Subcutaneous preadipocyte (primary cell): ENCODE measurements at places on chromosomes 3 and 15. TPM values are rescaled to one million over a fixed set of nuclear protein-coding genes. Genes with fewer than 3 reads are reported as not detected.

The RLBP1 gene
- not detected in 2 replicates for total RNA-seq

The NDUFAF3 gene
- 42.8 and 47.8 TPM in 2 replicates for total RNA-seq

The CCR2 gene
- total RNA-seq = not detected in 2 replicates

The NPAP1 gene
- total RNA-seq = not detected in 2 replicates

The UPK1B gene
- not detected in 2 replicates for total RNA-seq

The ADGRG7 gene
- total RNA-seq = not detected in 2 replicates

The SUSD5 gene
- 1.1 and 2.9 TPM in 2 replicates for total RNA-seq

The UACA gene
- total RNA-seq = 53.3 and 92.1 TPM in 2 replicates

The SECISBP2L gene
- 22.8 and 28.9 TPM in 2 replicates for total RNA-seq

The GPR15 gene
- total RNA-seq = not detected in 2 replicates

The DLL4 gene
- total RNA-seq = not detected in 2 replicates

The CCDC39 gene
- under 0.01 TPM in 1 of 2 replicates, not detected in the other for total RNA-seq

The IQCF5 gene
- total RNA-seq = not detected in 2 replicates

The LEKR1 gene
- 0.20 and 2.2 TPM in 2 replicates for total RNA-seq

The SKOR1 gene
- under 0.01 TPM in 2 replicates for total RNA-seq

The ACKR4 gene
- 2.5 and 8.1 TPM in 2 replicates for total RNA-seq

The CYP19A1 gene
- 6.3 and 34.5 TPM in 2 replicates for total RNA-seq

The GPR27 gene
- total RNA-seq = under 0.01 TPM in 2 replicates

The CCDC54 gene
- not detected in 2 replicates for total RNA-seq

The GRAMD2A gene
- under 0.01 TPM in 1 of 2 replicates, not detected in the other for total RNA-seq

The FAM107A gene
- under 0.01 TPM in 1 of 2 replicates, not detected in the other for total RNA-seq

The ERICH6 gene
- total RNA-seq = under 0.01 TPM in 1 of 2 replicates, not detected in the other

The KLHL40 gene
- not detected in 2 replicates for total RNA-seq

The CHRM5 gene
- total RNA-seq = under 0.01 TPM in 1 of 2 replicates, not detected in the other

The RASL12 gene
- total RNA-seq = 3.7 and 6.6 TPM in 2 replicates

The GCNT3 gene
- 0.37 and 0.39 TPM in 2 replicates for total RNA-seq

The FAM174B gene
- 0.78 and 1.8 TPM in 2 replicates for total RNA-seq

The SAMD7 gene
- not detected in 2 replicates for total RNA-seq

The COL6A6 gene
- total RNA-seq = under 0.01 and 0.20 TPM in 2 replicates

The HESX1 gene
- 0.37 and 1.2 TPM in 2 replicates for total RNA-seq

The ASB7 gene
- total RNA-seq = 11.0 and 13.5 TPM in 2 replicates

The P2RY14 gene
- not detected in 2 replicates for total RNA-seq

The ZPLD1 gene
- total RNA-seq = not detected in 2 replicates

The RPL32 gene
- total RNA-seq = 1,113 and 1,609 TPM in 2 replicates

The SLC2A2 gene
- not detected in 2 replicates for total RNA-seq

The C3orf20 gene
- not detected in 2 replicates for total RNA-seq

The VEPH1 gene
- total RNA-seq = 13.2 and 35.4 TPM in 2 replicates

The NANOGP8 gene
- 0.39 and 0.73 TPM in 2 replicates for total RNA-seq

The MANF gene
- total RNA-seq = 79.0 and 92.9 TPM in 2 replicates

The SLC15A2 gene
- under 0.01 TPM in 1 of 2 replicates, not detected in the other for total RNA-seq

The EMC7 gene
- 30.9 and 32.7 TPM in 2 replicates for total RNA-seq

The FAM81A gene
- 2.2 and 3.3 TPM in 2 replicates for total RNA-seq

The CD47 gene
- total RNA-seq = 76.4 and 84.6 TPM in 2 replicates

The HIGD2B gene
- not detected in 2 replicates for total RNA-seq

The UROC1 gene
- not detected in 2 replicates for total RNA-seq

The ADAMTS7 gene
- 12.1 and 19.0 TPM in 2 replicates for total RNA-seq

The TMEM108 gene
- total RNA-seq = under 0.01 TPM in 1 of 2 replicates, not detected in the other

The TBC1D21 gene
- total RNA-seq = not detected in 2 replicates

The EXOG gene
- 9.9 and 12.5 TPM in 2 replicates for total RNA-seq

The GNAT1 gene
- total RNA-seq = not detected in 2 replicates

The MEGF11 gene
- total RNA-seq = not detected in 2 replicates

The KCNMB3 gene
- total RNA-seq = 1.8 TPM in 2 replicates

The PLA2G4D gene
- total RNA-seq = not detected in 2 replicates

The SEC62 gene
- total RNA-seq = 23.5 and 23.9 TPM in 2 replicates

The SEC61A1 gene
- 209 and 279 TPM in 2 replicates for total RNA-seq

The CACNA2D3 gene
- under 0.01 TPM in 1 of 2 replicates, not detected in the other for total RNA-seq

The TMEM212 gene
- not detected in 2 replicates for total RNA-seq

The CD96 gene
- total RNA-seq = not detected in 2 replicates

The CISH gene
- total RNA-seq = 0.78 and 1.1 TPM in 2 replicates
